ENCODE measurements at places on chromosomes 6 and 20. TPM values are rescaled to one million over a fixed set of nuclear protein-coding genes. Genes with fewer than 3 reads are reported as not detected.

UST gene
- 25.0 TPM for total RNA-seq

INSM1 gene
- total RNA-seq, result not detected

GSTA3 gene
- 0.39 TPM for total RNA-seq

ACTL10 gene
- 0.49 TPM for total RNA-seq

RALGAPB gene
- 36.1 TPM for total RNA-seq
